ENCODE measurements at places on chromosomes 13 and 19.
A peak's percentile ranks its signal among the peaks of the same experiment; 100 is the strongest.

- no peak for DNase-seq
Measured at GRCh38 chr19:3319643-3320353, 46.6 kb upstream of the NFIC start.

DNA sequence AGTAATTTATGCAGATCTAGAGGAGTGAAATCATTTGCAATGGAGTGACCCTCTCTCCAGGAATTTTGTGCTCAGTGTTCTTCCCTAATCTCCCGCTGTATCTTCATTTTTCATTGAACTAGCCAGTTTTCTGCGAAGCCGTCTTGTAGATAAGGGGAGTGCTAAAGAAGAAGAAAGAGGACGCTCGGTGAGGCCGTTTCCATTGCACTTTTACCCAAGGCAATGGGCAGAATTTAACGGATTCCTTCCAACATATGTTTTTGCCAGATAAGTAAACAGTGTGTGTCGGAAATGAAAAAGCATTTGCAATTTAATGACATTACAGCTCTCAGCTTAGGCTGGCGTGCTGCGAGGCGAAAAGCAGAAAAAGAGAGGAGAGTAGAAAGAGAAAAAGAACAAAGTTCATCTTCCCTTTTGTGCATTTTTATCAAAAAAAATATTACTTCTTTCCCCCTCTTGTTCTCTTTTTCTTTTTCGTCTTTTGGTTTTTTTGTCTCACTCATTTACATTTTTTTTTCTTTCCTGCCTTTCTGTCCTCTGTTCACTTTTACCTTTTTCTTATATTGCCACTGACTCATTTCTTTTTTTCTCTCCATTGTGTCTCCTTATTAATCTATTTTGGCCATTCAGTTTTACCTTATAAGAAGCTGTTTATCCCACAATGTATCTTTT, 49.9 kb downstream of the SOX21 start:
- no peak for DNase-seq

DNA sequence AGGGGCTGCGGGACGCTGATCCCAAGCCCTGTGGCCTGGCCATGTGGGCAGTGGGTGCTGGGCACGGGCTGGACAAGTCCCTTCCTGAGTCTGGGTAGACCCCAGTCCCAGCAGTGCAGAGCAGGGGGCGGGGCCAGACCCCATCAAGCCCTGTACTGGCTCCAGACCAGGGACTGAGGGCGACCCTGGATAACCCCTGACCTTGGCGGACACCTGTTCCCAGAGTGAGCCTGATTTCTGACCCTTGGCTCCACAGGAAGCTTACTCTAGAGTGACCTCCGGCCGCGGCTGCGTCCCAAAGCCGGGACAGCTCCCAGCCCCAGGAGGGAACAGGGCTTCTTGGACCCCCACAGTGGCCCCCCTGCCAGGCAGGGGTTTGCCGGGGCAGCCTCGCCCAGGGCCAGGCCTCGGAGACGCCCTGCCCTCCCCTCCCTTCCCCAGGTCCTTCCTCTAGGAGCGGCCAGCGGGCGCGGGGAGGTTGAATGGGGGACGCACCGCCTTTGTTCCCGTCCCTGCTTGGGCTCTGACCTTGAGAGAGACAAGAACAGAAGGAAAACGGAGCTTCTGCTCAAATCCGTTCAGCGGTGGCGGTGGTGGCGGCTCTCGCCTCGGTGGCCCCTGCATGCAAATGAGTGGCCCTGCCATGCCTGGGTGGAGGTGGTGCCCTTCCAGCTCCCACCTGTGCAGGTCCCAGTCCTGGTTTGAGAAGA, 2.3 kb upstream of the EFNA2 start:
- DNase-seq, result no peak

DNA sequence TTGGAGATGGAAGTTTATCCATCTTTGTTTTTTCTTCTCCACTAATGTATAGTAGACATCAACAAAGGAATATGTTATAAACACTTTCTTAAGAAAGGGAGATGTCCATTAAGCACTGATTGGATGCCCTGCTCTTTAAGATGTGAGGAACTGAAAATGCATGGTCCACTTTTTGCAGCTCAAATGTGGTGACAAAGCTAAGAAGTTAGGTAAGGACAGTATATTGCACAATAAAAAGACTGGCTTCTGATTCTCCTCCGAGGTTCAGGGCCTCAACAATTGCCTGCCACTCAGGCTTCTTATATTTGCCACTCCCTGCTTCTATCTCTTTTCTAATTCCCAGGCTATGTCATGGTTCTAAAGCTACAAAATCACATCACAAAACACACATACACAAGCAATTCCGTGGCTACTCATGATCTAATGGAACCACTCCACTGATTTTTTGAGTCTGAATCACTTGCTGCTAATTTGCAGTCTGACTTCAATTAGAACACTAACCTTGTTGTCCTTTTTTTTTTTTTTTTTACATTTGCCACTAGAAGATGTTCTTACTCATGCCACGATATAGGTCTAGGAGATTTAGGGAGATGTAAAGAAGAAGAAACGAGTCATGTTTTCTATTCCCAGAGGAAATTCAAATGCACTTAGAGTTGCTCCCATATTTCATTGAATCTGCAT, 29.6 kb upstream of the TNFSF11 start:
- DNase-seq, result no peak

DNA sequence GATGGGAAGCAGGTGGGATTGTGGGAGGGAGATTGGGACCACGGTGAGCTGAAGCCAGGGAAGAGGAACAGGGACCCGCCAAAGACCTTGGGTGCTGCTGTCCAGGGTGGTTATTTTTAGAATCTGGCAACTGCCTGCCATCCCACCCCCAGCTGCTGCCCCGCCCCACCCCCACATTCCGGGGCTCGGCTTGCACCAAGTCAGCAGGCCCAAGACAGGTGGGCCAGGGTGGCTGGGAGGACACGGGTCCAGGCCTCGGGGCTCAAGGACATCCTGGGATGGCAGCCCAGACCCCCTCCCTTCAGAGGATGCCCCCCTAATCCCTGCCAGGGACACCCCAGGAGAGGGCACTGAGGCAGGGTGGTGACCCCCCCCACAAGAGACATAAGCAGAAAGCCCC, 827 bp downstream of the CKM start:
- no peak for DNase-seq

GRCh38 chr13:54611390-54611789, 1582.8 kb downstream of the OLFM4 start:
- no peak for DNase-seq

- no peak for DNase-seq
Measured at GRCh38 chr19:30105727-30106126, 163.7 kb downstream of the URI1 start.

GRCh38 chr13:80955501-80955900, 614.6 kb upstream of the SPRY2 start:
- no peak for DNase-seq

DNA sequence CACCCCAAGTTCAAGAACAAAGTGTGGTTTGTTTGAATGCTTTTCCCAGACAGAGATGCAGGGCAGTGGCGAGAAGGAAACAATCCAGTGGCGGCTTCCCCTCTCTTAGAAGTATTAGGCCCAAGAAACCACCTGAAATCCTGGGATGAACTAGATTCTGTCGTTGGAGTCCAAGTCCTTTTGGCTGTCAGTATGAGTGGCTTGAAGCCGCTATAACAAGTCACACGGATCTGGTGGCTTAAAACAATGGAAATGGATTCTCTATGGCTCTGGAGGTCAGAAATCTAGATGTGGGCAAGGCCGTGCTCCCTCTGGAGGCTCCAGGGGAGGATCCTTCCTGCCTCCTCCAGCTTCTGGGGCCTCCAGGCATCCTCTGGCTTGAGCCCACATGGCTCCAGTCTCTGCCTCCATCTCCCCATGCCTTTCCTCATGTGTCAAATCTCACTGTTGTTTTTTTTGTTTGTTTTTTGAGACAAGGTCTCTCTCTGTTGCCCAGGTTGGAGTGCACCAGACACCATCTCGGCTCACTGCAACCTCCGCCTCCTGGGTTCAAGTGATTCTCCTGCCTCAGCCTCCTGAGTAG, 97.7 kb downstream of the GNG7 start:
- DNase-seq, result no peak

DNA sequence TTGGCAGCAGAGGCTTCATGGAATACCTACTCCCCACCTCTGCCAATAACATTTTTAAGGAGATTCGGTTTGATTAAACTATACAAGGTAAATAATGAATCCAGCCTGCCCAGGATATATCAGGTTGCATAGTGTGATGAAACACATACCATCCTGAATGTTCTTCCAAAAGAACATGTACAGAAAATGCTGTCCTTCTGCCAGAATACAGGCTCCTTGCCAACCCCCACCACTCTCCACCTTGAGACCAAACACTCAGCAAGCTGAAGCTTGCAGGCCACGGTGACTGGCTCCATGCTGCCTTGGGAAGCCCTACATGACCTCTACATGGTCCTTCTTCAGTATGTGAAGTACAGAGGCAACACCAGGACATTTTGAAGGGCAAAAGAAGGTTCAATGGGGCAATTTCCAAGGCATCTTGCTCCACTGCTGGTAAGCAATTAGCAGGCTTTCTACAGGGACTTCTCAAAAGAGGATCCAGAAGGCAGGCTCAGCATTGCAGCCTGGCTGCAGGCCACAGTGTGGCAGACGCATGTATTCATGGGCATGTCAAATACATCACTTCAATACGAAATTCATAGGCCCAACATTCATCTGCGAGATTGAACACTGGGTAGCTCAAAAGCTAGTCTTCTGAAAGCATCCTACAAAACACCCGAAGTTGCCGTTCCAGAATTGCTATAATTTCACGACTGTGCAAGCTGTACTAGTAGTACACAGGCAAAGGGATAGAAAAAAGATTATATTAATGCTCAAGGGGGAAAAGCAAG, 62.4 kb upstream of the SERP2 start:
- no peak for DNase-seq

GRCh38 chr19:56142087-56142787, 1.1 kb downstream of the ZNF444 start:
- no peak for DNase-seq

- DNase-seq, result no peak
Measured at GRCh38 chr13:29582171-29582570, 13.3 kb downstream of the SLC7A1 start.

DNA sequence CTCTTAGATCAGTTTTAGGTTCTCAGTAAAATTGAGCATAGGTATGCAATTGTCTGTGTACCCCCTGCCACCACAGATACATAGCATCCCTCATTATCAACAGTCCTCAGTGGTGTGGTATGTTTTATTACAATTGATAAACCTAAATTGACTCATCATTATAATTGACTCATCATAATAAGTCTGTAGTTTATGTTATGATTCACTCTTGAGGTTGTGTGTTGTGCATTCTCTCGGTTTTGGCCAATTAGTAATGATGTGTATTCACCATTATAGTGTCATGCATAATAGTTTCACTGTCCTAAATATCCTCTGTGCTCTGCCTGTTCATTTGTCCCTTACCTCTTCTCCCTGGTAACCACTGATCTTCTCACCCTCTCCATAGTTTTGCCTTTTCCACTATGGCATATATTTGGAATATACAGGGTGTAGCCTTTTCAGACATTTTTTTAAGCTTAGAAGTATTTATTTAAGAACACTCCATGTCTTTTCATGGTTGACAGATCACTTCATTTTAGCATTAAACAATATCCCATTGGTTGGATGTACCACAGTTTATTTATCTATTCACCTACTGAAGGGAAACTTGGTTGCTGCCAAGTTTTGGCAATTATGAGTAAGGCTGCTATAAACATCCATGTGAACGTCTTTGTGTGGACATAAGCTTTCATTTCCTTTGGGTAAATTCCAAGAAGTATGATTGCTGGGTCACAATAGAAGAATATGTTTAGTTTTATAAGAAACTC, 1620.6 kb upstream of the MIR17HG start:
- DNase-seq, result no peak

GRCh38 chr13:81568824-81569223, 1227.9 kb upstream of the SPRY2 start:
- DNase-seq, result no peak

- DNase-seq, result peak; percentile 11
Measured at GRCh38 chr13:112893570-112894422, 75.2 kb upstream of the MCF2L start.

- peak; percentile 56 for DNase-seq
Measured at GRCh38 chr19:47272448-47273312, 2.0 kb upstream of the INAFM1 start.

DNA sequence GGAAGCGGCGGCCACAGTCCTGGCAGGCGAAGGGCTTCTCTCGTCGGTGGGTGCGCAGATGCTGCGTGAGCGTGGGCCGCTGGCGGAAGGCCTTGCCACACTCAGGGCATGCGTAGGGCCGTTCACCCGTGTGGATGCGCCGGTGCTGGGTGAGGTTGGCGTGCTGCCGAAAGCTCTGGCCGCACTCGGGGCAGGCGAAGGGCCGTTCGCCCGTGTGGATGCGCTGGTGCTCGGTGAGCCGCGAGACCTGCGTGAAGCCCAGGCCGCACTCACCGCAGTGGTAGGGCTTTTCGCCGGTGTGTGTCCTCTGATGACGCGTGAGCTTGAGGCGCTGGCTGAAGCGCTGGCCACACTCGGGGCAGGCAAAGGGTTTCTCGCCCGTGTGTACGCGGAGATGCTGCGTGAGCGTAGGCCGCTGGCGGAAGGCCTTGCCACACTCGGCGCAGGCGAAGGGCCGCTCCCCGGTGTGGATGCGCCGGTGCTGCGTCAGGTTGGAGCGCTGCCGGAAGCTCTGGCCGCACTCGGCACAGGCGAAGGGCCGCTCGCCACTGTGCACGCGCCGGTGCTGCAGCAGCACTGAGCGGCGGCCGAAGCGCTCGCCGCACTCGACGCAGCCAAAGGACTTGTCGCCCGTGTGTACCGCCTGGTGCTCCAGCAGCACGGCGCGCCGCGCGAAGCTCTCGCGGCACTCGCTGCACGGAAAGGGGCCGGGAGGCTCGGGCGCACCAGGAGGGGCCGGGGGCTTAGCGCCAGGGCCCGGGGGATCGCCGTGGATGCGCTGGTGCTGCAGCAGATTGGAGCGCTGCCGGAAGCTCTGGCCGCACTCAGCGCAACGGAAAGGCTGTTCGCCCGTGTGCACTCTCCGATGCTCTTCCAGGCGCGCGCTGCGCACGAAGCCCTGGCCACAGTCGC, 4.0 kb upstream of the UBE2M start:
- peak; percentile 48 for DNase-seq

DNA sequence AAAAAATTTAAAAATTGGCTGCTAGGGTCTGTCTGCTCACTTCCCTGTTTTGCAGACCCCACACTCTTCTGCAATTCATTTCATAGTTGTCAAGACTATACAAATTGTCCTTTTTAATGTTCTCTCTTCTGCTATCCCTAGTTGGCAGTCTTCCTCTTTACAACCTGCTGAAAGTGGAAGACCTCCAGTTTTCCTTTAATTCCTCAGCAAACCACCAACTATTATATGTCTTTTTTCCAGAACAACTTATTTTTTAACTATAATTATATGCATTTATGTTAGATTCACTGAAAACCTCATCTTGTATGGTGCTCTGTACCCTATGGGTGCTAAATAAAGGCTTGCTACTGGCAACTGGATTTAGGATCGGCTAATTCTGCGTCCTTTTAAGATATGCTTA, 1.1 kb upstream of the PHF11 start:
- no peak for DNase-seq

All from stimulated activated CD4-positive, alpha-beta T cell treated with anti-CD3 and anti-CD28 coated beads, Interleukin-12 subunit alpha, Interleukin-12 subunit beta, amount 100 ng/mL, for 4 hours (primary cell).